ENCODE measurements at places on chromosomes 12 and 14. TPM values are rescaled to one million over a fixed set of nuclear protein-coding genes. Genes with fewer than 3 reads are reported as not detected.

CLEC4A gene
- 8.3 TPM for total RNA-seq

- DNase-seq, result no peak
- H3K4me3 ChIP-seq, result no peak overlapping the region
- no peak overlapping the region for H3K27ac ChIP-seq
- no peaks in the 10 kb centered on the region for H3K4me1 ChIP-seq
Measured at GRCh38 chr12:14207905-14208551, 157.5 kb upstream of the ATF7IP start.

- DNase-seq, result no peak
- peaks cover 6% of the 10 kb centered on the region for H3K4me1 ChIP-seq
- no peak overlapping the region for H3K27ac ChIP-seq
- no peak overlapping the region for H3K4me3 ChIP-seq
- H3K36me3 ChIP-seq, result no peaks in the 10 kb centered on the region
Measured at GRCh38 chr14:73250781-73251500, 13.6 kb downstream of the PAPLN start.

- DNase-seq, result peak; percentile 68
- no peaks in the 10 kb centered on the region for H3K36me3 ChIP-seq
- H3K27ac ChIP-seq, result peak overlapping the region; percentile 90
- H3K27me3 ChIP-seq, result no peaks in the 10 kb centered on the region
- peaks cover 4% of the 10 kb centered on the region for H3K4me1 ChIP-seq
Measured at GRCh38 chr14:63203618-63204406, 431 bp upstream of the RHOJ start.

- H3K27ac ChIP-seq, result no peak overlapping the region
- no peak overlapping the region for H3K4me3 ChIP-seq
- no peak for DNase-seq
- no peaks in the 10 kb centered on the region for H3K36me3 ChIP-seq
- H3K4me1 ChIP-seq, result no peaks in the 10 kb centered on the region
Measured at GRCh38 chr14:99929601-99930000, 135.6 kb upstream of the EVL start.

PDZRN4 gene
- 0.75 TPM for total RNA-seq

DNA sequence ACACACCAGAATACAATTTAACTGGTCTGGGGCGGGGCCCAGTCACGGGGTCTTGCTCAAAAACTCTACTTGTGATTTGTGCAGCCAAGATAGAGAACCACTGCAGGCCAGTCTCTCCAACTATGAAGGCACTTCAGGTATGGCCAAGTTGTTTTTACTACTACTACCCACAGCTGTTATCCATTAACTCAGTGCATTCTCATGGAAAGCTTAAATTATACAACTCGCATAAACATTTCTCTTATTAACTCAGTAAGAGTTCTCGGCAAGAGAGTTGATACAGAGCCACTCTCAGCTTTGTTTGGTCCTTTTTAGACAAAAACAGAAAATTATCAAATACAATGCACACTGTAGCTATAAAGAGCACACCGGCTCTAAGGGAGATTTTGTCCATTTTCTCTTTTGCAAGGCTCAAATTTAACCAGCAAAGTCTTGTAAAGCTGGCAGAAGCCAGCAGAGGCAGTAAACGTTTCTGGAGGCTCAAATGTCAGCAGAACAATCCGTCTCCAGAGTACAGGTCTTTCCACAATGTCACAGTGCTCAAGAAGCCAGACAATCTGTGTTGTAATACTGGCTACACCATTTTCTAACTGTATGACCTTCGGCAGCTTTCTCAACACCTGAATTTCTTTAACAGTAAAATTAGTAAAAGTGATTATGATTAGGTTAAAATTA, 85.9 kb downstream of the PTGER2 start:
- no peak overlapping the region for H3K27ac ChIP-seq
- no peaks in the 10 kb centered on the region for H3K36me3 ChIP-seq
- H3K4me3 ChIP-seq, result no peak overlapping the region

GRCh38 chr14:90118027-90118426, 56.2 kb downstream of the KCNK13 start:
- no peak overlapping the region for H3K27ac ChIP-seq
- H3K4me1 ChIP-seq, result no peaks in the 10 kb centered on the region
- DNase-seq, result no peak
- H3K27me3 ChIP-seq, result no peaks in the 10 kb centered on the region

- H3K27me3 ChIP-seq, result no peaks in the 10 kb centered on the region
- H3K36me3 ChIP-seq, result no peaks in the 10 kb centered on the region
- DNase-seq, result no peak
- H3K27ac ChIP-seq, result no peak overlapping the region
- no peak overlapping the region for H3K4me3 ChIP-seq
- peaks cover 19% of the 10 kb centered on the region for H3K4me1 ChIP-seq
Measured at GRCh38 chr12:50218386-50218785, 51.2 kb upstream of the CERS5 start.

ADCY6 gene
- 42.9 TPM for total RNA-seq

- no peaks in the 10 kb centered on the region for H3K27me3 ChIP-seq
- H3K4me3 ChIP-seq, result no peak overlapping the region
- H3K4me1 ChIP-seq, result no peaks in the 10 kb centered on the region
- H3K27ac ChIP-seq, result no peak overlapping the region
- no peak for DNase-seq
Measured at GRCh38 chr12:46788072-46788887, 37.5 kb downstream of the SLC38A4 start.

TMEM179 gene
- not detected for total RNA-seq

- H3K27me3 ChIP-seq, result no peaks in the 10 kb centered on the region
- H3K4me1 ChIP-seq, result peaks cover 8% of the 10 kb centered on the region
- H3K36me3 ChIP-seq, result no peaks in the 10 kb centered on the region
- H3K27ac ChIP-seq, result no peak overlapping the region
- DNase-seq, result no peak
Measured at GRCh38 chr14:96178461-96179321, 25.9 kb upstream of the BDKRB2 start.

COCH gene
- total RNA-seq, result 0.38 TPM

IAPP gene
- total RNA-seq, result not detected

GRCh38 chr12:7937833-7938506, 2.0 kb upstream of the SLC2A3 start:
- DNase-seq, result no peak
- H3K36me3 ChIP-seq, result peaks cover 1% of the 10 kb centered on the region
- no peak overlapping the region for H3K27ac ChIP-seq
- H3K4me3 ChIP-seq, result no peak overlapping the region
- H3K4me1 ChIP-seq, result peaks cover 12% of the 10 kb centered on the region
- no peaks in the 10 kb centered on the region for H3K27me3 ChIP-seq

GRCh38 chr12:9039397-9039977, 50.1 kb downstream of the KLRG1 start:
- no peaks in the 10 kb centered on the region for H3K4me1 ChIP-seq
- DNase-seq, result no peak
- H3K36me3 ChIP-seq, result no peaks in the 10 kb centered on the region

INHBE gene
- total RNA-seq, result not detected

DNA sequence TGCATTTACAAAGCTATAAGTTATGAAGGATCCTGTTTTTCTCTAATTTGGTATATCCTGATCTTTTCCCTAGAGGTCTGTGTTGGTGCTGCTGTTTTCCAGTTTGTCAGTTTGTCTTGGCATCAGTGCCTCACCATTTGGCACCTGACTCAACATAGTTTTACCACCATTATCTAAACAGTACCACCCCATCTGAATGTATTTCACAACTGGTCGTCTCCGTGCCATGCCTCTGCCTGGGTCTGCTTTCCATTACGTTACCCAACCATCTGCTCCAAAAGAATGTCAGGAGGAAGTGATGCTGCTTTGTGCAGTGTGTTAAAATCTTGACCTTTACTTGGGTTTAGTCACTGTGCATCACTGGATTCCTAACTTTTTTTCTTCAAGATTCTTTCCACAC, 129.3 kb upstream of the RASSF8 start:
- H3K4me1 ChIP-seq, result no peaks in the 10 kb centered on the region
- no peak for DNase-seq
- no peak overlapping the region for H3K4me3 ChIP-seq
- H3K27ac ChIP-seq, result no peak overlapping the region
- no peaks in the 10 kb centered on the region for H3K36me3 ChIP-seq

DNA sequence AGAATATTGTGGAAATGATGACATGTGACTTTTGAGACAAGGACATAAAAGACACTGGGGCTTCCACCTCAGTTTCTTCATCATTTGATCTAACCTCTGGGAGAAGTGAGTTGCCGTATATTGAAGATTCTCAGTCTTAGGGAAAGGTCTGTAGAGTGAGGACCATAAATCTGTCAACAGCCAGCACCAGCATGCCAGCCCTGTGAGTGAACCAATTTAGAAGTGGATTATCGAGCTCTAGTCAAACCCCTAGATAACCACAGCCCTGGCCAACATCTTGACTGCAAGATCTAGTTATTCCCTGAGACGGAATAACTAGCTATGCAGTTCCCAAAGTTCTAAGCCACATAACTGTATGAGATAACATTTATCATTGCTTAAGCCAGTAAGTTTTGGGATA, 108.8 kb upstream of the PTPRR start:
- no peaks in the 10 kb centered on the region for H3K27me3 ChIP-seq
- no peak for DNase-seq
- no peak overlapping the region for H3K4me3 ChIP-seq
- no peaks in the 10 kb centered on the region for H3K36me3 ChIP-seq
- H3K27ac ChIP-seq, result no peak overlapping the region

NINJ2 gene
- total RNA-seq, result 23.4 TPM

- DNase-seq, result no peak
- no peaks in the 10 kb centered on the region for H3K27me3 ChIP-seq
- H3K36me3 ChIP-seq, result peaks cover 73% of the 10 kb centered on the region
- no peak overlapping the region for H3K4me3 ChIP-seq
- peaks cover 30% of the 10 kb centered on the region for H3K4me1 ChIP-seq
- H3K27ac ChIP-seq, result no peak overlapping the region
Measured at GRCh38 chr12:56641219-56641618, 4.6 kb downstream of the ATP5F1B start.

- H3K36me3 ChIP-seq, result no peaks in the 10 kb centered on the region
- DNase-seq, result no peak
- no peak overlapping the region for H3K4me3 ChIP-seq
- H3K4me1 ChIP-seq, result no peaks in the 10 kb centered on the region
- no peak overlapping the region for H3K27ac ChIP-seq
Measured at GRCh38 chr12:89334548-89335169, 17.6 kb downstream of the DUSP6 start.

GRCh38 chr12:79592865-79593264, 97.9 kb downstream of the PAWR start:
- no peak for DNase-seq
- H3K27me3 ChIP-seq, result no peaks in the 10 kb centered on the region
- H3K36me3 ChIP-seq, result peaks cover 8% of the 10 kb centered on the region
- no peak overlapping the region for H3K27ac ChIP-seq

PLEKHG3 gene
- 34.5 TPM for total RNA-seq

DNA sequence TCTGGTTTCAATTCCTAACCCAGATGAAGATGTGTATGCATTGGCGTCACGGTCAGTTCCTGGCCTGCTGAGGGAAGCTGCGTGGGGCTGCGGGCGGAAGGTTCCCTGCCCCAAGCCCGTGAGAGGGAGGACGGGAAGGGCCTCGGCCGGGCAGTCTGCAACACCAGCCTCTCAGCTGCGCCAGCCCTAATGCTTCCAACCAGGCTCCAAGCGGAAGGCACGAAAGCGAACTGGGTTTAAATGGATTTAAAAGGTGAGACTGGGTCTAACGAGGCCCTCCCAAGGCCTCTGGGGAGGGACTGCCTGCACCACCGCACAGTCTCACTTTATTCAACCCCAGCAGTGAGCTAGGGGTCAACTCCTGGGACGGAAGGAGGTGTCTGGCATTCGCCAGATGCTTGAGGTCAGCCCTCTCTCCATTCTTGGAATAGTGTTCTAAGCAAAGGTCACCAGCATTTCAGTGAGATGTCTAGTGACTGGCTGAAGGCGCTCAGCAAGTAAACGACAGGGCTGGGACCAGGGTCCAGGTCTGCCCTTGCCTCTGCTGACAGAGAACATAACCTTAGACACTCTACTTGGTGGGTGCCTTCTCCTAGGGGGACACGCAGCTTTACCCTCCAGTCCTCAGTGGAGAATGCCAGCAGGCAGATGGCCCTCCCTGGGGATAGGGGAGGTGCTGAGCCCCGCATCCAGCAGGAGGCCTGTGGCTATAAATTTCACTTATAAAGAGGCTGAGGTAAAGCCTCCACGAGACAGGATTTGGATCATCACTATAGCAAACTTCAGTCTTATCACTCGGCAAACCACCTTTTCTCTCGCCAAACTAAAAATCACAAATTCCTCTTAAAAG, 92.2 kb downstream of the PIWIL1 start:
- H3K27ac ChIP-seq, result no peak overlapping the region
- H3K27me3 ChIP-seq, result no peaks in the 10 kb centered on the region
- H3K4me3 ChIP-seq, result no peak overlapping the region
- no peaks in the 10 kb centered on the region for H3K4me1 ChIP-seq
- DNase-seq, result peak; percentile 52

All from upper lobe of right lung (tissue), 1 donor.